ENCODE measurements at places on chromosomes 7 and 10.

DNA sequence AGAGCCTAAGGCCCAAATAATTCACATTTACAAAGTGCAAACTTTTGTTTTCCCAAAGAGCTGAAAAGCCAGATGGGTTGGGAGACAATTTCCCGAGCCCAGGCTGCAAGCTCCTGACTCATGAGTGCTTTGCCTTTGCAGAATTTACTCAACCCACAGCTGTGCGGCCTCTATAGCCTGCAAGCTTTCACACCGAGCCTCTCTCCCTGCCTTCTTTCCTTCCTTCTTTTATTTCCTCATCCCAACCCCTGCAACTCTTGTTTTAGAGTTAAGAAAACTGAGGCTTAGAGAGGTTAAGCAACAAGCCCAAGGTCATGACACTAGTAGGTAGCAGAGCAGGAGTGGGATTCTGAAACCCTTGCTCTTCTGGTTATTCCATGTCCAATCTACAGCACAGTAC, 203.0 kb upstream of the GPR26 start:
- no peak for DNase-seq

DNA sequence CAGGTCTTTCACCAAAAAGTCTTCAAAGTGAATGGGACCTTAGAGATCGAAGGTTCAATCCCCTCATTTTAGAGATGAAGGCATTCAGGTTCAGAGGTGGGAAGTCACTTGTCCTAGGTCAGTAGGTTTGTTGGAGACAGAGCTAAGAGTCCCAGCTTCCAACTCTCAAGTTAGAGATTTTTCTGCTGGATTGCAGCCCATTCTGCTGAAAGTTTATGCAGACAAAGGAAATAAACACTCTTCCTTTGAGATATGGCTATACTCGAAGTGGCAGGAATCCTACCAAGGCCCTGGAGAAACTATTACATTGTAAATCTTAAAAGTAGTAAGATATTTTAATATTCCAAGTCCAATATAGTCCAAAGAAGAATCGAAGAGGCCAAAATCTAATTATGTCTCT, 64.4 kb downstream of the LYZL1 start:
- no peak for DNase-seq

DNA sequence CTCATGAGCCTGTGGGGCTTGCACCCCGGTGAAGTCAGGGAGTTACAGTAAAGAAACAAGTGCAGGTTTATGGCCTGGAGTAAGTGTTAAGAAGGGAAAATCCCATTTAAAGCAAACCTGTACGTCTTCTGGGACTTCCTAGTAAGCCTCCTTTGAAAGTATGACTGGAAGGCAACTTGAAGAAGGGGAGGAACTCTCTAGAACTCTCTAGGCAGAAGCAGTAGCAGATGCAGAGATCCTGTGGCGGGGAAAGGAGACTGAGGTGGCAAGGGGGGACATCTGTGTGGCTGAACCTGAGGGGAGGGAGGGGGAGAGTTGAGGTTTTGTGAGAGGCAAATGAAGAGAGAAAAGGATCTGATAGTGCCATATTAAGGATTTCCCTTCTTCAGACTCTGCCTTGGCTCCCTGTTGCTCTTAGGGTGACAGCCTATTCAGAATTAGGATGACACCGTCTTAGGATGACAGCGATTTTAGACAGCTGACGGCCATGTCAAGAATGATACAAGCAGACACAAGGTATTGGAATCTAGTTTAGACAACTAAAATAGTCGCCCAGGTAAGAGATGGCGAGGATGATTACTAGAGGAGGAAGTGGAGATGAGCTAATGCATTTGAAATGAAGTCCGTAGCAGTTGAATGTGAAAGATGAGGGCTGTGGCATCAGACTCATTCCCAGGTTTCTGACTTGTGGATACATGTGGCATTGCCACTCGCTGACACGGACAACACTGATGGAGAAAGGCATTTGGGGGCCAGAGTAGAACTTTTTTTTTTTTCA, 29.0 kb downstream of the CUL1 start:
- DNase-seq, result no peak

DNA sequence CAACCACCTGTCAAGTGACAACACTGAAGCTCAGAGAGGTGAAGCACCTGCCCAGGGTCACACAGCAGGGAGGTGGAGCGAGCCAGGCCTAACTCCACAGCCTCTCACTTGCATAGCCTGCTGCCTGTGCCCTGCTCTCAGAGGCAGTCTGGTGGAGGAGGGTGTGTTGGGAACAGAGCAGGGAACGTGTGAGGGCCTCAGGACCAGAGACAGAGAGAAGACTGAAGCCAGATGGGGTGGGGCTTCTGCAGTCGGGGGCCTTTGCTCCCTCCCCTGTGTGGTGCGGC, 114.0 kb downstream of the PTPN20 start:
- DNase-seq, result no peak

GRCh38 chr7:8089036-8089780, 120.6 kb downstream of the GLCCI1 start:
- DNase-seq, result no peak

DNA sequence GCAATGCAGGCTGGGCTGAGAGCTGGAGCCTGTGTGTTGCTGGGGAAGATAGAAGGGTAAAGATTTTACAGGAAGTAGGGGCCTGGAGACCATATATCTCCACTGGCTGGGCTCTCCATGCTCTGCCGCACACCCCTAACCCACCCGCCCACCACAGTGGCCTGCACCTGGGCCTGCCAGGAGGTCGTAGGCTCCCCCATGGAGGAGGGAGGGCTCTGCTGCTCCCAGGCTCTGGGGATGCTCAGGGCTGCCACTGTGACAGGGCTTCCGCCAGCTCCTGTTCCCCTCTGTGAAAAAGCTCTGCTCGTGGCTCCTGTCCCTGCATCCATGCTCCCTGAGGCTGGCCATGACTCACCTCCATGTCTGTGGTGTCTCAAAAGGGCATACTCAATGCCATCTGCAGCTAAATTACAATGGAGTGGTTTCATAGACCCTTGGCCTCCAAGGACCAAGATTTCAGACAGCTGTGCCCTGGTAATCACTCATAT, 106.0 kb downstream of the CXCL12 start:
- no peak for DNase-seq

- DNase-seq, result no peak
Observed at GRCh38 chr10:98242823-98243222, 25.2 kb downstream of the LOXL4 start.

GRCh38 chr10:93568105-93568390, 1.6 kb downstream of the FFAR4 start:
- DNase-seq, result no peak

GRCh38 chr7:111393011-111393754, 169.1 kb downstream of the IMMP2L start:
- DNase-seq, result no peak

GRCh38 chr10:123636598-123637325, 29.4 kb upstream of the GPR26 start:
- DNase-seq, result no peak

DNA sequence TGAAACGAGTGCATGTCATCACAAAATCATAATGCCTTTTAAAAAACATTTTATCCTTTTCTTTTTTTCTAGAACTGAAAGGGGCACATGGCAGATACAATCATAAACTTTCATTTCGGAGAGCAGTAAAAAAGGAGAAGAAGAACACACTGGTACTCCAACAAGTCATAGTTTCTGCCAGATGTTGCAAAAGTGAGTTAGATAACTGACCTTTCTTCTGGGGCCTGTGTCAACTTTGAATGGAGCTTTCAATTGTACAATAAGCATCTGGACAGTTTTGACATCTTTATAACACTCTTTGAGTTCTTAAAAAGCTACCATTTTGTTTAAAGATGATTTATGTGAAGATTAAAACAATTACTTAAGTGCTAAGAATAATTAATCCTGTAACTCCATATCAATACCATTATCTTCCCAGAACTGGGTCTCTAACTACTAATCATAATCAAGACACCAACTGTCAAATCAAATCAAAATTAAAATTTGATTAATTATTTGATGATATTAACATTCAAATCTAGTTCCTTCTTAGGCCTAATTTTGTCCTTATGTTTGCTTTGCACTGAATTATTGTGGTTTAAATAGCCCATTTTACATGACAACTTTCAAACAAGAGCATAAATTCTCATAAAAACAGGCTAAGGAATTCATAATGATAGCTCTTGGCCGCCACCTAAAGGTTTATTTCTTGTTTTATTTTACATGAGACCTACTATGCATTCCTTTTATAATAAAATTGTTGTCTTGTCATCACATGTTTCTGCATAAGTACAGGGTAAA, 19.5 kb upstream of the ITGB8 start:
- no peak for DNase-seq

- DNase-seq, result no peak
Observed at GRCh38 chr7:149398195-149398820, 62.6 kb downstream of the ZNF777 start.

- DNase-seq, result no peak
Observed at GRCh38 chr10:31581741-31582323, 262.8 kb downstream of the ZEB1 start.

DNA sequence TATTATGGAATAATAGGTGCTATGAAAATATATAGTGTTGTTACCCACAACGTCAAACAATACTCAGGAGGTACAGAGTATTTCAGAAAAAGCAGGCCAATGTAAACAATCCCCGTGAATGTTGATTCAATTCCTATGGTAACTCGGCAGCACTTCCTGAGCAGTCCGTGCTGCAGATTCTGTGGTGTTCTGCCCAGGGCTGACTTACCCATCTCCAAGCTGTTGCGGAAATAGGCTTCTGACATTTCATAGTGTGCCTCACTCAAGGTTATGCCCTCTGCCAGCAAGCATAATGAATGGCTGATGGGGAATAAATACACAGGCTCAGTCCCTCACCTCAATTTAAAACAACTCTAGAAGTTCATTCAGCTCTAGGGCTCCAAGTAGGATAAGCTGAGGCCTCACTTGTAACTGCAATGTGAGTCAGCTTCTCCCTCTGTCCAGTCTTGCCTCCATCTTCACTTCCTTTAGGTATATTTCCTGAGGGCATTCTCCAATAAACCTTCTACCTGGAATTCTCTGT, 177.6 kb downstream of the GNAI1 start:
- DNase-seq, result no peak

DNA sequence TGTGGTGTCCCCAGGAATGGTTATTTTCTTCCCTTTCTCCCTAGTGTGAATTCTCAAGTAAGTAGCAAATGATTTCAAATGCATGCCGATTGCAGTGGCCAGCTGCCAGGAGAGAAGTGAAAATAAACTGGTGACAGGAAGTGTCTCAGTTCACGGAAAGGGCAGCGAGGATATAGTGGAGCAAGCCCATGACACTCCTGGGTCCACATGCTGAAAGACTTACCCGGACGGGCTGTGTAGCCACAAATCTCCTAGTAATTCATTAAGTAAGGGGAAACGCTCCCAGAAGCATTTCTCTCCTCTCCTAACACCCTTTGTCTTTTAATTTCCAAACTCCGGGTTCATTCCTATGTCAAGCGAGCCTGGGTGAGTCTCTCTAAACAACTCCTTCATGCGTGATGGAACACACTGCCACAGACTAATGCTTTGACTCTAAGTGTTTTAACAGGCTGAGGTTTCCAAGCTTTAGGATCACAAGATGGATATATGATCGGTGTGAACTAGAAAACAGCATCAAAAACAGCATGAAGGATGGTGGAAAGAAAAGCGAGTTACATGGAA, 125.6 kb downstream of the CYP26A1 start:
- DNase-seq, result no peak

- DNase-seq, result no peak
Observed at GRCh38 chr10:70223728-70224127, 9.5 kb downstream of the PPA1 start.

DNA sequence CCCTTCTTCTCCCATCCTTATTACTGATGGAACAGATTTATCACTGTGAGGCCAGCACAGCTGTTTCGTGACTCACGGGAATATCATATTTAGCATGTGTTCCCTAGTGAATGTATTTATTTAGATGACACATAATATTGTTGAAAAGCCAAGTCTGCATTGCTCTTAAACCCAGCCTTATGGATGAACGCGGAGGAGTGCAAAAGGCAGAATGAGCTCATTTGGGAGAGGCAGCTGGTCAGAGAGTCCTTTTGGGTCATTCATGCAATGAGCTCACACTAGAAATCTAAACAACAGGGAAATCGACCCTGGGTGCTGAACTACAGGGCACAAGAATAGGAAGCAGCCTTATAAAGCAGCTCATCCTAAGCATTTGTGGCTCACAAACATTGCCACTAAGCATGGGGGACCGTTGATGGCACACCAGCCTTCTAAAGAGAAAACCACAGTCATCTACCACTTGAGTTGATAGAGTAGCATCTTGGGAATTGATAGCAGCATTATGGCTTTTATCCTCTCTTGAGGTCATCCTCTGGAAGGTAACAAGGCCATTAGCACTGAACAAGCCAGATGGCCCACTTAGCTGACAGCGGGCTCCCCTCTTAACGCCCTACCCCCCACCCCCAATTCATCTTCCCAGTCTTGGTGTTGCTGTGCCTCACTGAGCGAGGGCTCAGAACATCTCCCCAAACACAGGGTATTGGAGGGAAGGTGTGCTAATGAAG, 32.9 kb upstream of the SDK1 start:
- DNase-seq, result no peak

DNA sequence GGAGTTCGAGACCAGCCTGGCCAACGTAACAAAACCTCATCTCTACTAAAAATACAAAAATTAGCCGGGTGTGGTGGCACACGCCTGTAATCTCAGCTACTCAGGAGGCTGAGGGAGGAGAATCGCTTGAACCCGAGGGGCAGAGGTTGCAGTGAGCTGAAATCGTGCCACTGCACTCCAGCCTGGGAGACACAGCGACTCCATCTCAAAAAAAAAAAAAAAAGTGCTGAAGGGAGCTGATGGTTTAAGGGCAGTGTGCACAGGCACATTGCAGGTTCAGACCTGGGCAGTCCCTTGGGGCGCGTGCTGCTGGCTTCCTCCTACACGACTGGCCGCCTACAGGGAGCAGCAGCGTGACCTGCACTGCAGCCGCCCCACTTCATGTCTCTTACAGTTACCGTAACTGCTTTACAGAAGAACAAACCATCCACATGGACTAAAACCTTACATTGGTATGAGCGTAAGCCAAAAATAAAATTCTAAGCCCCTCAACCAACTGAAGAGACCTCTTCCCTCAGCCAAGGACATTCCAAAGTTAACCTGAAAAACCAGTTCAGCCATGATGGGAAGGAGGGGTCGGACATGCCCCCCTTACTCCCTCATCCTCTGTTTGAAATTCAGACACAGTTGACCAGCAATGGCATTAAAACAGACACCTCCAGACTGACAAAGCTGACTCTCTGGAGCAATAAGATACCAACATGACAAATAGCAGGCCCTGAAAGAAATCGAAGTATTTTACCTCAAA, 262.2 kb downstream of the ZMYND11 start:
- DNase-seq, result no peak

- DNase-seq, result no peak
Observed at GRCh38 chr7:157537056-157537455, 200.3 kb downstream of the DNAJB6 start.

GRCh38 chr10:9222917-9223316, 1168.4 kb downstream of the GATA3 start:
- DNase-seq, result no peak

DNA sequence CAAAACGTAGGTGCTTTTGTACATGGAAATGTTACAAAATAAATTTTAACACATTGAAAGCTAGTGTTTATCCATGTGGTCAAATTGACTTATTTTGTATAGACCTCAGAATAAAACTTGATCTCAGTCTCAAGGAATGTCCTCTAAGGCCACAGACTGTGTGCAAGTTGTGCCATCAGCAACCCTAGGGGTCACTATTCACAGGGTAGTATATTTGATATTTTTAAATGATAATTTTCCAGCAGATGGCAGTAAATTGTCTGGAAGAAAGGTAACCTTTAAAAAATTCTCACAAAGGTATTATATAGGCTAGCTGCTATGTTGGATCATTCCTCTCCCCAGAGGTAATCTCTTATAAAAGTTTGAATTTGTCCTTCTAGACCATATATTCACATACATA, 12.9 kb upstream of the SNX10 start:
- no peak for DNase-seq

- no peak for DNase-seq
Observed at GRCh38 chr7:42241424-42241823, 4.4 kb upstream of the GLI3 start.

Measured in stimulated activated CD4-positive, alpha-beta T cell treated with anti-CD3 and anti-CD28 coated beads, Interleukin-15, amount 100 ng/mL, for 1 hour (primary cell).